ENCODE measurements at places on chromosomes 1 and 21.

- no peak for DNase-seq
These were observed 437.7 kb upstream of the OLFM3 start for GRCh38 chr1:102434421-102434820.

- no peak for DNase-seq
These were observed 76.4 kb upstream of the VANGL1 start for GRCh38 chr1:115565353-115565752.

DNA sequence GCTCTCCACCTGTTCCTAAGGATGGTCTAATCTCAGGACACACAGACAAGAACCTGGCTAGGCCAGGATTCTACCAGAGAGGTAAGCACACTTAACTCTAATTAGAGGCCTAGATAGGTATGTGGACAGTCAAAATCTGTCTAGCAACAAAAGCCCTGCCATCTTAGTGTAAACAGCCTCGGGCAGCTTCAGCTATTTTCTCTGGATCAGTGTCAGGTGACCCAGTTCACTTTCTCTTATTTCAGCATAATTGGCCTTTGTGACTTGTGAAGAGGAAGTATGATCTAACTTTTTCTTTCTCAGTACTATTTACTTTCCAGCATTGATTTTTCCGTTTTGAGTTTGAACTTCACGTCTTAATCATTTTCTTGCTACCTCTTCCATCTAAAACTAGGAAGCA lies 217.7 kb downstream of the CRB1 start:
- DNase-seq: no peak

- no peak for DNase-seq
These were observed 30.3 kb downstream of the SLC45A1 start for GRCh38 chr1:8348047-8348776.

DNA sequence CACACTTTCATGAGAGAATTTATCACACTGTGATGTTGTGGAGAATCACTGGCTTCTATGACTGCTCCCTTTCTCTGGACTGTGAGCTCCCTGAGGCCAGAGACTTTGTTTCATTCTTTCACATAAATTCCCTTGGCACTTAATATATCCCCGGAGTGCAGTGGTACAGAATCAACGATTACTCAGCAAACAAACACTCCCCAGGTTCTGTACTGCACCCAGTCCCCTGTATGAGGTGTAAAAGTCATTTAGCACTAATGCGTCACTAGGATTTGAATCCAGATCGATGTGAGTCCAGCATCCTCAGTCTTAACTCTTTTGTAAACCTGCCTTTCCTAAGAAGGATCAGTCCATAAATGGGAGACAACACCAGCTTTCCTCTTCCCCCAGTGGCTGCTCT lies 6.8 kb upstream of the UTP25 start:
- DNase-seq: no peak

DNA sequence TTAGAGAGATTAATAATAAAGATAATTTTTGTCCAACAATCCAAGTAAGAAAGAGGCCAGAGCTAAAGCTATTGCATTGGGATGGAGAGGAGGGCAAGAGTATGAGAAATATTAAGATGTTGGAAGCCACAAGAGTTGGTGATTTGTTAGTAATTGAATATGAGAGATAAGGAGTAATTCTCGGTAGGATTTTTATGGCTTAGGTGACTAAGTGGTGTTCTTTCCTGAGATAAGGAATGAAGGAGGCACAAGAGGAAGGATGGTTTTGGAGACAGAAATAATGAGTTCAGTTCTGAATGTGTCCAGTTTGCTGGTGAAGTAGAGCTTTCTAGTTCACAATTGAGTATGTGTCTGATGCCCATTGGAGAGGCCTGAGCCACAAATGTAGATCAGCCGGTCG lies 9.4 kb downstream of the TRMT13 start:
- DNase-seq: no peak

DNA sequence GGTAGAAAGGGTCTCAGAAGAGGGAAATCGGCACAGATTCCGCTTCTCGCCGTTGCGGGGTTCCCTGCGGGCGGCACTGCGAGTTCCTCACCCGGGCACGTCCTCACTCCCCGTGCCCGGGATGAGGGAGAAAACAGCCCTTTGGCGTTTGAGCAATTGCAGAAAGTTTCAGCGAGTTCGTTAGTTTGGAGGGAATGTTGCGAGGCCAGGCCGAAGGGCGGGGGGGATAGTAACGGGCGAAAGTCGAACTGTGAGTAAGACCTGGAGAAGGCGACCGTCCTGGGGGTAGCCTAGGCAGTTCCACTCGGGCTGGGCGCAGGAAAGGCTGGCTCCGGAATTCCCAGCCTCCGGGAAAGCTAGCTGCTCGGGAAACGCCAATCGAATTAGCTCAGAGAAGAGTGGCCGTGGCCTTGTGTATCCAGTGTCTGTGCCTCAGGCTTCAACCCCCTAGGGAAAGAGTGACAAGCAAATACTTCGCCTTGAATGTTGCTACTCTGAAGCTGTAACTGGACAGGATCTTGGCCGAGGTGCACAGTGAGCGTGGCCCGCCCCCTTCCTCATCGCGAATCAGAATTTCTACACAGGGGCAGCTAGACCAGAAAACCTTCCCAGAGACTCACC lies 787 bp downstream of the PTGFR start:
- no peak for DNase-seq

GRCh38 chr1:233673947-233674431 lies 60.1 kb downstream of the KCNK1 start:
- DNase-seq: no peak

DNA sequence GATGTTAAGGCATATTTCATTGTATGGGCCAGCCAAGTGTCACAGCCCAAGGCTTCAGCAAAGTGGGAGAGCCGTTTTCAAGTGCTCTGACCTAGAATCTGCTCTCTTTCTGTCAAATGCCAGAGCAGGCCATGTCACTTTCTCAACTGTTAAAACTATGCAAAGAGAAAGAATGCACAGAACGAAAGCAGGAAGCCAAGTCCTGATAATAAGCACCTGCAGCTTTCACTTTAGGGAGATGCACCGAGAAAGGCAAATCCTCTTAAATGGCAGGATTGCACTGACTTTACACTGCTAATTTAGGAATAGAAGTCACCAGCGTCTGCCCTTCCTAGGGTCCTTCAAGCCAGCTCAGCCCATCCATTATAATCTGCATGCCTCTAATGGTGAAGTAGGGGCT lies 49.2 kb upstream of the NTPCR start:
- DNase-seq: no peak

DNA sequence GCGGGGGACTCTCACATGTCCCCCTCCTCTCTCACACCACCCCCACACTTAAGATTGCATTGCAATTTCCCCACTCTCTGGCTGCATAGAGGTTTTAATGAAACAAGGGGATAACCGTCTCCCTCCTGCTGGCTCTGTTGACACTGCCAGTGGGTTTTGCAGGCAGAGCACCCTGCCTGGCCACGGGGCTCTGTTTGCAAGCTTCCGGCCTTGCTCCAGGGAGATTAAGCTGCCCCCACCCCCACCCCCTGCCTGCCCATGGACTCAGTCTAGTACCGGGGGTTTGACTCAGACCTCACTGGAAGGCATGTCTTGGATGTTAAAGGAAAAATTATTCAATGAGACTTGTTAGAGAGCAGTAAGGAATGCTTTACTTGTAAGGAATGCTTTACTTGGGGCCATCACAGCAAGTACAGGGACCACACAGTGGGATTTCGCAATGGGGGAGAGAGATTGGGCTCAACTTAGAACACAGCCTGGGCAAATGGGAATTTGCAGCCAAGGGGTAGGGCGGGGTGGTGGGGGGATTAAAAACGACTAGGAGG lies 101.0 kb downstream of the AJAP1 start:
- no peak for DNase-seq

- DNase-seq: no peak
These were observed 143.4 kb upstream of the USP24 start for GRCh38 chr1:55358581-55358980.

DNA sequence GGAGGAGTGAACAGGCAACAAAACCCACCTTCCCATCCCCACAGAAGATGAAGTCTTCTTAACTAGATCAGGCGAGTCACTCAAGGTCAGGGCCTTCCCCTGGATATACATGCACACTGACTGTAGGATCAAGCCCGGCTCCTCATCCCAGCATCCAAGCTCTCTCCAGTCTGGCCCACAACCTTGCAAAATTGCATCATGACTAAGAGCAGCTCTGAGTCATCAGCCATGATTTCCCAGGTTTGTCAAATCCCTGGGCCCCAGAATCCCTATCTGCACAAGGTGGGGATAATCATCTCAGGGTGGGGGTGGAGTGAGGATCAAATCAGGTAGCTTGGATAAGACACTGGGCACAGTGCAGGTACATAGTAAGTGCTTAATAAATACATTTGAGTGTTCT lies 199.3 kb upstream of the GRIK3 start:
- DNase-seq: no peak

- DNase-seq: no peak
These were observed 489.3 kb downstream of the AMY1C start for GRCh38 chr1:104238991-104239390.

GRCh38 chr1:1440262-1441001 lies 4.9 kb downstream of the VWA1 start:
- no peak for DNase-seq

GRCh38 chr1:186841599-186841998 lies 12.8 kb downstream of the PLA2G4A start:
- DNase-seq: no peak

DNA sequence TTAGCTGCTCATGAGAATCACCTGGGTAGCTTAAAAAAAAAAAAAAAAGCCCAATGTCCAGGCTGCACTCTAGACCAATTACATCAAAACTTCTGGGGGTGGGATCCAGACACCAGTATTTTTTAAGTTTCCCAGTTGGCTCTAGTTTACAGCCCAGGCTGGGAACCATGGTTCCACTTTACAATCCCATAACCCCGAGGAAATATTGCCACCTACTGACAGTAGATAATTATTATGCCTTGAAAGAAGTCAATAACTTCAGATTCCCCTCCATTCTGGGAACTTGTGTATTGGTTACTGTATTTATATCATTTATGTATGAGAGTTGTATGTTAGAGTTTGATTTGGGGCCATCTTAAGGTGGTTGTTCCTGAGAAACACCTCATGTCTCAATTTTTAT lies 100.2 kb downstream of the SPATA46 start:
- DNase-seq: no peak

DNA sequence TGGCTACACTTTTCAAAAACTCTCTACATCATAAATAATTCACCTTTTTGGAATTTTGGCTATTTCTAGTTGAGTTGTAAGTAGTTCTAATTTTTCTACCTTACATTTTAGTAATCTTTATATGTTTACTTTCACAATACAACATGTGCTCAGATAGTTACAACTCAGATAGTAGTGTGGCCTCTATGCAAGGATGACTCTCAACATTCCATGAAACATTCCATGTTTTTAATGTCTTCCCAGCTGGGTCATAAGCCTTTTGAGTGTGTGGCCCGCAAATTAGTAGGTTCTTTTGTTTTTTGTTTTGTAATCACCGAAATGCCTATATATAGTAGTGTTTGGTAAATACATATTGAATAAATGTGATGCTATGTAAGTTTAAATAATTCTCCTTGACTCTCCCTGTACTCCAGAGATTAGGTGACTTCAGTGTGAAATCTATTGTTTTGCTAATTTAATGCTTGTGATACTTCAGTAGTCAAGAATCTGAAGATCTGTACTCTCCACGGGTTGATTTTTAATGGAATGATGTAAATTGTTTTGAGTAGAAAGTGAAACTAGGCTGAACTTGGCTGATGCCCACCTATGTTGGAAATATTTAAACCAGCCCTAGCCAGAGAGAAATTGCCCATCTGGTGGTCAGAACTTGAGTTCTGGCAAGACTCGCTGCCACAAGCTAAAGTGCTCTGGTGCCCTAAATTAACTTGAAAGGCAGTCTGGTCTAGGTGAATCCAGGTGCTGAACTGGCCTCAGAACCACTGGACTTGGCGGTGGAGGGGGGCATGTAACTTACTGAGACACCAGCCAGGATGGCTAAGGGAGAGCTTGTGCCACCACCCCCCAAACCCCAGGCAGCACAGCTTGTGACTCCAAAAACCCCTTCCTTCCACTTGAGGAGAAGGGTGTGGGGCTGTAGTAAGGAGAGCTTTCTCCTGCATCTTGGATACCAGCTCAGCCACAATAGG lies 165.6 kb downstream of the USP25 start:
- no peak for DNase-seq

- no peak for DNase-seq
These were observed 696 bp upstream of the CTBS start for GRCh38 chr1:84574936-84575335.

DNA sequence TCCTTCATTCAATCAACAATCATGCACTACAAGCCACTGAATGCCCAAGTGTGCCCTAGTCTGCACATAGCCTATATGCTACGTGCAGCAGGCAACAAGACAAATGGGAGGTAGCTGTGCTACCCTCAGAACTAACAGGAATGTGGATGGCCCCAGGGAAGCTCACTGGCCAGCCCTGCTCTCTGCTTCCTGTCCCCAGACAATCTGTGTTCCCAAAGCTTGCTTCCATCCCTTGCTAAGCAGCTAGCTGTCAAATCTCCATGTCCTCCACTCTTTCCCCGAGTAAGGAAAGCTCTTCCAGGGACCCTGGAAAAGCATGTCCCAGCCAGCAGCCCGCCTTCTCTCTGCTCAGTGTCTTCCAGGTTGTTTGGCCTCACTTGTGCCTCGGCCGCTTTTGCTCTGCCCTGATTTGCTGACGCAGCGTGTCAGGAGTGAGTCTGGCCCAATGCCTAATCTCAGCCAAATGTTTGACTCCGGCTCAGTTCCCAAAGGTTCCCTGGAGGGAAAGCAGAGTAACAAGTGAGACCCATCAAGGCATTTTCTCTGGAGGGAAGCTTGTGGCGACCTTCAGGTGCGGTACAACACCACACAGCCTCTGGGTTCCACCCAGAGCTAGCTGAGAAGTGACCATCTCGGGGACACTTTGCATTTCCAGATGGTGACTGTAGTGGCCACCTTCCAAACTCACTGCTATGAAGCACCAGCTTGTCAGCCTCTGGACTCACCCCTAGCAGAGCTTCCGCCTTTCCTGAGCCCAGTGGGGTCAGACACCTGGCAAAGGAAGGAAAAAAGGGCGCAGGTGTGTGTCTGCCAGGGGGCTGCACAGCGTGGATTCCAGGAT lies 243.4 kb downstream of the RHOU start:
- no peak for DNase-seq

DNA sequence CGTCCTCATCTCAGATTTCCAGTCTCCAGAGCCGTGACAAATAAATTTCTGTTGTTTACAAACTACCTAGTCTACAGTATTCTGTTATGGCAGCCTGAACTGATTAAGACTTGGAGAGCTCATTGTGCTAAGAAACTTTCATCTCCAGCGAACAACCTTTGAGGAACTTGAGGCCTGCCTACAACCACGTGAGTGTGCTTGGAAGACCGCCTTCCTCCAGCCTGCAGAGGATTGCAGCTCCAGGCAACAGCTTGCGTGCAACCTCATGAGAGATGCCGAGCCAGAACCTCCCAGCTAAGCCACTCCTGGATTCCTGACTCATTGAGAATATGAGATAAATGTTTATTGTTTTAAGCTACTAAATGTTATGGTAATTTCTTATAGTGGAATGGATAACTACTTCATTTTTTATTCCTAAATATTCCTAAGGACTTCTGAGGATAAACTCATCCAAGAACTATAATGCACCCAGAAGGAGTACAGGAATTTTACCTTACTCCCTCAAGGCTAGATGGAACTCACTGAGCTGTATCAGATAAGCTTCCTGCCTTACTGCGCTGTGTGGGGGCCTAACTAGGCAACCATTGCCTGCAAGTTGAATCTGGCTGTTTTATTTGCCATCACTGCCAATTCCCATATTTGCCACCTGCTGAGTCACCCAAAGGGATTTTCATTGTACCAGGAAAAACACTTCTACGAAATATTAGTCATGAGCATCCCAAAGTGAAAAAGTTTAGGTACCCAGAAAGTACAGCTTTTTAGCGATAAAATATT lies 17.6 kb downstream of the FAM177B start:
- no peak for DNase-seq
